ENCODE measurements at places on chromosomes 2 and 18.

DNA sequence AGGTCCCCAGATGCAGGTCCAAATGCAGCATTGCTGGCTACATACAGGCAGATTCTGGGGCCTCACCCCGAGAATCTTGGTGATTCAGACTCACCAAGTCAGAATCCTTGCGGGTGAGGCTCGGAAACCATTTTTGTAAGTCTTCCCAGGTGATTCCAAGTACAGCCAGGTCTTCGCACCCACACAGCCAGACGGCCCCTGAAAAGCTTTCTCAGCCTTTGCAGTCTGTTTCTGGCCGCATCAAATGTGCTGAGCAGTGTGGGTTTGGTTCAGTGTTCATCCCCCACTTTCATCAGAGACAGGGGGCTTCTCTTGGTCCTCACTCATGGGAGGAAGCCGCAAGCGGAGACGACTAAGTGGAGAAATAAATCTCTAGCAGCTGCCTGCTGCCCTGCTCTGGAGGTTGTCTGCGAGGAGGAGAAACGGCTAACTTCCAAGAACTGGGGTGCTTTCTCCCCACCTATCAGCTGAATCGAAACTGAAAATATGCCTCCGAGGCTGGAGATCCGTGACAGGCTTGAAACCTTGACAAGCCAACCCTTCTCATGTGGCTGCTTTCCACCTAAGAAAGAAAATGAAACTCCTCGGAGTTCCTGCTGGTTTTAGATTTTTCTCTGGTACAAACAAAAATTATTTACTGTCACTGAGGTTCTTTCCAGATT lies 8.9 kb upstream of the TMEM185B start:
- peak; percentile 79 for DNase-seq

GRCh38 chr2:212176151-212176550 lies 362.5 kb downstream of the ERBB4 start:
- DNase-seq, result no peak

DNA sequence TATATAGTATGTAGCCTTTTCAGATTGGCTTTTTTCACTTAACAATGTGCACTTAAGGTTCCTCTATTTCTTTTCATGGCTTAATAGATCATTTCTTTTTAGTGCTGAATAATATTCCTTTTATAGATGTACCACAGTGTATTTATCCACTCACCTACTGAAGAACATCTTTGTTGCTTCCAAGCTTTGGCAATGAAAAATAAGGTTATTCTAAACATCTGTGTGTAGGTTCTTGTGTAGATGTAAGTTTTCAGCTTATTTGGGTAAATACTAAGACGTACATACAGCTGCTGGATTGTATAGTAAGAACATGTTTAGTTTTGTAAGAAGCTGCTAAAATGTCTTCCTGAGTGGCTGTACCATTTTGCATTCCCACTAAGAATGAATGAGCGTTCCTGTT lies 68.3 kb upstream of the RASGRP3 start:
- DNase-seq, result no peak

GRCh38 chr2:144753416-144753815 lies 233.5 kb upstream of the ZEB2 start:
- no peak for DNase-seq

- DNase-seq, result no peak
Observed at GRCh38 chr18:48784656-48785055, 166.1 kb downstream of the SMAD7 start.

DNA sequence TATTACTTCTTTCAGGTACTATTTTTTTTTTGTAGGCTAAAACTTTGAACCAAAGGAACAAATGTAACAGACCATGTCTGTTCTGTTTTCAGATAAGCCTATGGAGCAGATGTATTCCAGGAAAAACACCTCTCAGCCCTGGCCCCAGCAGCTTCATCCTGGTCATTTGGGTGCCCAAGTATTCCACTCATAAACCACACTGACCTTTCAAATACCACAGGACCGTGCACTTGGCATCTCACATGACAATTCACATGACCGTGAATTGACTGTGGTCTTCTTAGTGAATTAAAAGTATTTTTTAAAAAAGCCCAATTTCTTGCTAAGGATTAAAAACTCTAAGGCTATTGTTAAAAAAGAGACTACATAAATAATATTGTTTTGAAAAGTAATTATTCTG lies 50.2 kb downstream of the SMIM21 start:
- DNase-seq, result no peak

- DNase-seq, result no peak
Observed at GRCh38 chr2:55430211-55430975, 10.7 kb upstream of the CCDC88A start.

DNA sequence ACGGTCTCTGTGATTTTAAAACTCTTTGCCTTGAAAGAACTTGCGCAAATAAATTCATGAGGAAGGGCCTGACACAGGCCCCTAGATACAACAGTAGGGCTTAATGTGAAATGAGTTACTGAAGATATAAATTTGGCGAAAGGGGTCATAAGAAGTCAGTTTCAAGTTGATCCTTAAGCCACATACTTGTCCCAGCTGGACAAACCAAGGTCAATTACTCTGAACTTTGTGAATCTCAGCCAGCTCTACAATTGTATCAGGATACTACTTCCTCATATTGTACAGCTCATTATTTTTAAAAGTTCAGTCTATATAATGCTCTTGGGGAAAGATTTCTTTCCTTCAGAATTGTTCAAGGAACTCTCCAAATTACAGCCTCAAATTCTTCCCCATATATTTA lies 432.8 kb downstream of the METTL4 start:
- DNase-seq, result no peak

DNA sequence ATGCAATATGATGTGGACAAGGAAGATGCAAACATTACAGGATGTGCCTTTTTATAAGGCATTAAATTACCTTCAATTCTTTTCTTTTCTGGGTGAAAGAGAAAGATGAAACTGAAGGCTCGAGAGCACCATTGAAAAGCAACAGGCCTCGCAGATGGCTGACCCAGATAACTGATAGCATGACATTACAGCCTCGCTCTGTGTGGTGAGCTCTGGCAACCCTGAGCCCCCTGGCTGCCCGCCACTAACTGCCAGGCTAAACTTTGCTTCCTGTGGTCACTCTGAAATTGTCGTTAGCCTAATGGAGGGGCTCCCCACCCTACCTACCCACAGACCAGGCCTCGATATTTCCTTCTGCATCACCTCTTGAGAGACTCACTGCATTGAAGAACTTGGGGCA lies 516.8 kb upstream of the FANCL start:
- no peak for DNase-seq

DNA sequence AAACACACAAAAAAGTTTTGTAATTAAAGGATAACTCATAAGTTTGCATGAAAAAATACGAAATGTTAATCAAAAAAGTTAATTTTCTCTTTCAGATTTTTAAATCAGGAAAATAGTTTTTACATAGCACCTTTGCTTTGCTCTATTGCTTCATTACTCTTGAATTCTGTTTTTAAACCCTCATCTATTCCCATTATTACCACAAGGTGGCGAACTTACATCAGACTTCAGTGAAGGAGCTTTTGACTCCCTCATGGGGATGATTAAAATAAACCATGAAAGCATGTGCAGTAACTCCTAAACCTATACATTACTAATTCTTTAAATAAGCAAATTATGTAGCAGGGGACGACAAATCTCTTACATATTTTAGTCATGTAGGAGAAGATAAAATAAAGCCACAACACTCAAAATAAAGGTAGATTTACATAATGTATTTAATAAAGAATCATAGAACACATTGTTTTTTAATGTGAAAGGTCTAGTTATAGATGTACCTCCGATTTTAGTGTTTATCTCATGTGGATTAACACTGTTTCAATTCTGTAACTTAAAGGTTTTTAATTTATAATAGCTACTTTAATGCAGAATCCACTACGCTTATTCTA lies 105.2 kb downstream of the NETO1 start:
- peak; percentile 4 for DNase-seq

DNA sequence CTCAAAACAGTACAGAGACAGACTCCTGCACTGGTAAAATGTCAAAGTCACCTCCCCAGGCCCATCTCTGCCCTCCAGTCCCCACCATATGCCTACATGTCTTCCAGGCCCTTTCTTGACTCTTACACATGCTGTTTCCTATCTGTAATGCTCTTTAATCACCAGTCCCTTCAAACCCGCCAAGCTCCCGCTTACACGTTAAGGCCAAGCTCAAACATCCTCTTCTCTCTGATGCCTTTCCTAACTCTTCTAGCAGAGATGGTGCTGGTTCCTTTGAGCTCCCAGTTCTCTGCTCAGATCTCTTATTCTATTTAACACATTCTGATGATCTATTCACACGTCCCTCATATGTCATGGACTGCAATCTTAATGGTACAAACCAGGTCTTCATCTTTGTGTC lies 5.0 kb downstream of the EVA1A start:
- DNase-seq, result no peak

DNA sequence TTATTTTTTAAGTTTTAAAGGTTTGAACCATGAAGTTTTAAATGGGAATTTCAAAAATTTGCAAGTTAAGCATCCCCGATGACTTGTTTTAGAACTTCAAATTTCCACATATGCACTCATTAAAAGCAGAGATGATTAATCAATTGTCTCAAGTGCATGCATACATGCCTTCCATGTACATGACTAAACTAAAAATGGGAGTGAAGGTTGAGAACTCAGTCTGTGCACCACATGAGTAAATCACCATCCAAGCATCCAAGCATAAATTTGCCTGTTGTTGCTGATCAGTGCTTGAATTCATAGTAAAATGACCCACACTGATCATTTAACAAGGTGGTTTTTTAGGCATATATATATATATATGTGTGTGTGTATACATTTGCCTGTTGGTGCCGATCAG lies 249.8 kb downstream of the ARHGAP15 start:
- DNase-seq, result no peak

DNA sequence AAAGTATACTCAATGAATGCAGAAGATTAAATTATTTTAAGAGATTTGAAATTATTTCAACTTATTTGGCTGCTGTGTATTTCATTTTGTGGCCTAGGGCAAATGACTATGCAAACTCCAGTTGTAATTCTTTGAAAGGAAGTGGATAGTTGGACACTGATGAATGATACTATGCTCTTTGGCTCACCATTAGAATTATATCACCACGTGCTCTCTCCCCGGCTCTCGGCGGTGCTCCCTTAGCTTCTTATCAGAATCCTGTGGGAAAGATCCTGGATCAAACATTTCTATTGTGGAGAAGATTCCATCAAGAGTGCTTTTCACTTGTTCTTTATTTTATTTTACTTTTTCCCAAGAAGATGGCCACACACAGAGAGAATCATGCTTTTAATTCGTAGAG lies 55.2 kb downstream of the ADCYAP1 start:
- DNase-seq, result no peak

- no peak for DNase-seq
Observed at GRCh38 chr18:60053747-60054304, 154.0 kb downstream of the PMAIP1 start.

GRCh38 chr2:226330206-226330605 lies 469.4 kb downstream of the IRS1 start:
- DNase-seq, result no peak

- DNase-seq, result no peak
Observed at GRCh38 chr2:222572264-222572721, 83.6 kb downstream of the FARSB start.

DNA sequence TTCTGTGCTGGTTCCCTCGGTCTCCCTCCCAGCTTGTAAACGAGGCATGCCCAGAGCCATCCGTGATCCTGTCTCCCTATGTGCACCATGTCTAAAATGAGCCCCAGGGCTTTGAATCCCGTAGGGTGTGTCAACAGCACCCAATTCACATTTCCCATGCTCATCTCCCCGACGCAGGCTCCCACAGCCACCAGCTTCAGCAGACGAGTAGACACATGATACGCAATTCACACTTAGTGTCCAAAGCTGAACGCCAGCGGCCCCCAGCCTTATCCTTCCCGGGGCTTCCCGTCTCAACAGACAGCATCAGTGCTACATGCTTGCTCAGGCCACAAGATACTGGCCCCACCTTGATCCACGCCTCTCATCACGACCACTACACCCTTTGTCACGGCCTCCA lies 88.1 kb downstream of the EIPR1 start:
- no peak for DNase-seq

GRCh38 chr2:191411472-191411871 lies 166.3 kb downstream of the MYO1B start:
- no peak for DNase-seq

DNA sequence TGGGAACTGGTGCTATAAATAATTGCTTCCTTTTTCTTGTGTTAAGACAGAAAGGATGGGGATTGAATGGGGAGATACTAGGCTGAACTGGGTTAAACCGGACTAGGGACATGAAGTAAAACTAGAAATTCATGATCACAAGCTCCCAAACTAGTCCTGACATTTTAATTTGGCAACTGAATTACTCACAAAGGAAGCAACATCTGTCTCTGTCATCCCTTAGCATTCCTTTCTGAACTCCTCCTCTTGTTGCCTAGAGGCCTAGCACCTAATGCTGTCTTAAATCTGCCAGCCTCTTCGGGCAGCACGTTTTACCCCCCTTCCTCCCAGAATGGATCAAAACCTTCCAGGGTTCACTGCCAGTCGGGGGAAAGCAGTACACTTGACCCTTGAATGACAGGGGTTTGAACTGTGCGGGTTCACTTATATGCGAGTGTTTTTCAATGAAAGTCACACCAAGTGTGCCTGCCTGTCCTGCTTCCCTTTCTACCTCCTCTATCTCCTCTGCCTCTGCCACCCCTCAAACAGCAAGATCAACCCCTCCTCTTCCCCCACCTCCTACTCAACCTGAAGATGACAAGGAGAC lies 8.2 kb downstream of the KCTD1 start:
- DNase-seq, result no peak

- no peak for DNase-seq
Observed at GRCh38 chr18:70622622-70623419, 334.0 kb downstream of the SOCS6 start.

DNA sequence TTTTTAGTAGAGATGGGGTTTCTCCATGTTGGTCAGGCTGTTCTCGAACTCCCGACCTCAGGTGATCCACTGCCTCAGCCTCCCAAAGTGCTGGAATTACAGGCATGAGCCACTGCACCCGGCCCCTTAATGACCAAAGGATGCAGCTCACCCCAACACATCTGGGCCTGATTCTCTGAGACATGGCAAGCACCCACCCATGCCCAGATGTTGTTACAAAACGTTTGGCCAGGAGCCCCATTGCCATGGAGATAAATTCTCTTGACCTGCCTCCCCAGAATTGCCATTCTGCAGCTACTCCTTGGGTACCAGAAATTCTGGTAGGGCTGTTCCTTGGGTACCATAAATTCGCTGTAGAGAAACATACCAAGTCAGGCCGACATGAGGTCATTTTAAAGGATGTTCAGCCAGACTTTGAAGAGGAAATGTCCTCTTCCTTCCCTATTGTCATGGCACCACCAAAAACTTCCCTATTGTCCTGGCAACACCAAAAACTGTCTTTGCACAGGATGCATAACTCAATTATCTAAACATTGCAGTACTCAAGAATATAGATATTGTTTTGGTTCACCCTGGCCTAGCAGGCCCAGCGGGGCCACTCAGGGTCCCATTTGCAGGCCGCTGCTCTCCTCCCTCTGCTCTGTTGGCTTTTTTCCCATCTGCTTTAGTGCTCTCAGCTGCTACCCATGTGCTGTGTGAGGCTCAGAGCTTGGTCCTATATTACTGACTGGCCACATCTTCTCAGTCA lies 160.9 kb upstream of the TTC39C start:
- no peak for DNase-seq

GRCh38 chr2:12803607-12804006 lies 86.9 kb downstream of the TRIB2 start:
- no peak for DNase-seq

GRCh38 chr18:12305930-12306629 lies 2.0 kb upstream of the TUBB6 start:
- DNase-seq, result no peak

Data from activated CD4-positive, alpha-beta T cell treated with anti-CD3 and anti-CD28 coated beads, Interleukin-2, amount 50 U/mL, for 24 hours (primary cell).